Activated naive CD8-positive, alpha-beta T cell treated with anti-CD3 and anti-CD28 coated beads, Interleukin-2, amount 50 U/mL, for 24 hours (primary cell): ENCODE measurements at places on chromosomes 16 and 17.

DNA sequence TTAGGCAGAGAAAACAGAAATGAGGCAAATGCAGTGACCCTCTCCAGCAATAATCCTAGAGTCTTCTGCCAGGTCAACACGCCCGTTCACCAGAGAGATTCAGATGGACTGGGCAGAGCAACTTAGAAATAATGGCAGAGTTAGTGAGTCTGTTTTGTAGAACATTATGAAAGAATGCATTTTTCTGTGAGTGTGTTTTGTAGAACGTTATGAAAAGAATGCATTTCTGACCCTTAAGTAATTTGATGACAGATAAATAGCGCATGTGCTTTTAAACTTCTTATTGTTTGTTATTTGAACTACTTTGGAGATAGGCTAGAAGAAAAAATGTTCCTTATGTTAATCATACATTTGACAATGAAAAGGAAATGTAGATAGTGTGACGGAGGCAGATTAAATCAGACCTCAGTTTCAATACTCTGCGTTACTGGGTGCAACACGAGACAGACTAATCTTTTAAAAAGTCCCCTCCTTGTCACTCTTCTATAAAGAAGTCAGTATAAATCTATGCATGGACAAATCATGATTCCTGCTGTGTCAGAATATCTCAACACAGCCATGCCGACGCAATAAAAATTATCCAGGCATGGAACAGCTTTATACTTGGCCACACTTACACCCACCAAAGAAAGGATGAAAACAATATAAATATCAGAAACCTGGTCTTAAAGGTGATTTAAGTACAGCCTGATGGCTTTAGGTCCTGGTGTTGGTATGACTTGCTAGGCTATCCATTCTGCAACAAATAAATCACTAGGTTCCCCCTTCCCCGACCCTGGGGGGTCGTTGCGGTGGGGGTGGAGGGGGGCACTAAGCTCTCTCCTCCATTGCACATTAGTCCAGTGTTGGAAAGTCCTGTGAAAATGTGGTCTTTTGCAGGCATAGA, 47.8 kb downstream of the MARCHF10 start:
- DNase-seq: no peak

GRCh38 chr16:10130538-10130937, 51.7 kb downstream of the GRIN2A start:
- DNase-seq: no peak

DNA sequence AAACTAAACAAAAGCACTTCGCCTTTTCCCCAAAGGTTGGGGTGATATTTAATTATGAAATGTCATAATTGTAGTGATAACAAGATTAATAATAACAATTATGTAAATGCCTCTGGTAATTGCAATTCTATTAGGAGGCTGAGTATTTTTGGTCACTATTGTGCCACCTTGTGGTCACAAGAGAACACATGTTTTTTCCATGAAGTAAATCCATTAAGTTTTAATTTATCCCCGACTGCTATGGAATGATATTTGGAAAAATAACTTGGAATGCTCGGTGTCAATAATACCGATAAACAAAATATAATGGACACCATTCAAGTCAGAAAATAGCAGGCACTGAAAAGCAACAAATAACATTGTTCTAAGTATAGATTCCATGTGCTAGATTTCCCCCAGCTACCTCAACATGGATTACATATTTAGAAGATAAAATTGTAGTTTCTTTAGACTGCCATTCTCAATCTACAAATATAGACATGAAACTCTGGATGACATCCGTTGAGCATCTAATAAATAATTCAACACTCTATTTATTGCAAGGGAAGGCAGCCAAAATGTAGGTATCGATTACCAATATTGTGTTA, 25.0 kb upstream of the KCNJ2 start:
- DNase-seq: no peak

DNA sequence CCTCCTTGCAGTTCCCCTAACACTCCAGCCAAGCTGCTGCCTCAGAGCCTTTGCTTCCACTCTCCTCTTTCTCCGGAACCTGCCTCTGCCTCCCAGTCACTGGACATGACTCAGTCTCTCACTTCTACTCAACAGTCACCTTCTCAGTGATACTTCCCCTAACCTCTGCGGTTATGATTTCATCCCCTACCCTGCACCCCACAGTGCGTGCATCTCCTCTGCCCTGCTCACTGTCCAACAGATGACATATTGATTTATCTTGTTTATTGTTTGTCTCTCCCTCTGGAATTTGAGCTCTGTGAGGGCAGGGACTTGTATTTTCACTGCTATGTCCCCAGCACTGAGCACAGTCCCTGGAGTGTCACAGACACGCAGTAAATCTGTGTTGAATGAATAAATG, 100.7 kb downstream of the CYLD start:
- DNase-seq: peak; percentile 14
